Cardiac muscle cell (in vitro differentiated cells and primary cell): ENCODE measurements at places on chromosomes 7 and 10. TPM values are rescaled to one million over a fixed set of nuclear protein-coding genes. Genes with fewer than 3 reads are reported as not detected.

The ADCYAP1R1 gene
- 0.56 and 4.5 TPM in 2 replicates for total RNA-seq

The CAV1 gene
- total RNA-seq = 0.69 and 3.5 TPM in 2 replicates

The SUGCT gene
- total RNA-seq = 13.5 and 21.4 TPM in 2 replicates

DNA sequence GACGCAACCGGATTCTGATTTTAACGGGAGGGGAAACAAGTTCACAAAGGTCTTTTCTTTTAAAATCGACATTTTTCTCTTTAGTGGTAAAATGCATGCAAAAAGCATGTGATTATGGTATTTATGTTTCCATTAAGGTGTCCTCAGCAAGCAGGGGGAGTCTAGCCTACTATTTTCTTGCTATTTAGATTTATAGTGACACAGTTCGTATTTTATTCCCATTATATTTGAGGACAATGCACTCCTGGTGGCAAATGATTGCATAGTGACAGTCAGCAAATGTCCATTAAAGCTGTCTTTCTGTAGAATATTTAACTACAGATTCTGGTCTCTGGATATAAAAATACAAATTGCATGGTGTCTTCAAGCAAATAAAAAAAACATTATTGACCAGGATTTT is 554.2 kb downstream of the PARD3 start:
- no peak overlapping the region for H3K4me3 ChIP-seq
- H3K4me1 ChIP-seq = no peaks in the 10 kb centered on the region
- no peak for DNase-seq
- H3K36me3 ChIP-seq = no peaks in the 10 kb centered on the region

GRCh38 chr7:38846280-38846679 is 62.7 kb downstream of the VPS41 start:
- no peaks in the 10 kb centered on the region for H3K27me3 ChIP-seq
- H3K36me3 ChIP-seq = no peaks in the 10 kb centered on the region
- H3K4me1 ChIP-seq = no peaks in the 10 kb centered on the region
